ENCODE measurements at places on chromosomes 4 and X.

GRCh38 chrX:20729416-20729815, 462.7 kb upstream of the RPS6KA3 start:
- DNase-seq: no peak

- DNase-seq: no peak
These were observed 11.1 kb upstream of the HS3ST1 start for GRCh38 chr4:11439836-11440235.

- peak; percentile 88 for DNase-seq
These were observed 370.3 kb upstream of the SMIM31 start for GRCh38 chr4:164383358-164384220.

DNA sequence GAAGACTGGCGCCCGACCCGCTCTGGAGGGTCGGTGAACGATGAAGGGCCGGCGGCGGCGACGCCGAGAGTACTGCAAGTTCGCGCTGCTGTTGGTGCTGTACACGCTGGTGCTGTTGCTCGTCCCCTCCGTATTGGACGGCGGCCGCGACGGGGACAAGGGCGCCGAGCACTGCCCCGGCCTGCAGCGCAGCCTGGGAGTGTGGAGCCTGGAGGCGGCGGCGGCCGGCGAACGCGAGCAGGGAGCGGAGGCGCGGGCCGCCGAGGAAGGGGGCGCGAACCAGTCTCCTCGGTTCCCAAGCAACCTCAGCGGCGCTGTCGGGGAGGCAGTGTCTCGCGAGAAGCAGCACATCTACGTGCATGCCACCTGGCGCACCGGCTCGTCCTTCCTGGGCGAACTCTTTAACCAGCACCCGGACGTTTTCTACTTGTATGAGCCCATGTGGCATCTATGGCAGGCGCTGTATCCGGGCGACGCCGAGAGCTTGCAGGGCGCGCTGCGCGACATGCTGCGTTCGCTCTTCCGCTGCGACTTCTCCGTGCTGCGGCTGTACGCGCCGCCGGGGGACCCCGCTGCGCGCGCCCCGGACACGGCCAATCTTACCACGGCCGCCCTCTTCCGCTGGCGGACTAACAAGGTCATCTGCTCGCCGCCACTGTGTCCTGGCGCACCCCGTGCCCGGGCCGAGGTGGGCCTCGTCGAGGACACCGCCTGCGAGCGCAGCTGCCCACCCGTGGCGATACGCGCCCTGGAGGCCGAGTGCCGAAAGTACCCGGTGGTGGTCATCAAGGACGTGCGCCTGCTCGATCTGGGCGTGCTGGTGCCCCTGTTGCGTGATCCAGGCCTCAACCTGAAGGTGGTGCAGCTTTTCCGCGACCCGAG, 568 bp downstream of the CHST7 start:
- peak; percentile 55 for DNase-seq

- no peak for DNase-seq
These were observed 41.2 kb downstream of the APLN start for GRCh38 chrX:129613596-129613995.

DNA sequence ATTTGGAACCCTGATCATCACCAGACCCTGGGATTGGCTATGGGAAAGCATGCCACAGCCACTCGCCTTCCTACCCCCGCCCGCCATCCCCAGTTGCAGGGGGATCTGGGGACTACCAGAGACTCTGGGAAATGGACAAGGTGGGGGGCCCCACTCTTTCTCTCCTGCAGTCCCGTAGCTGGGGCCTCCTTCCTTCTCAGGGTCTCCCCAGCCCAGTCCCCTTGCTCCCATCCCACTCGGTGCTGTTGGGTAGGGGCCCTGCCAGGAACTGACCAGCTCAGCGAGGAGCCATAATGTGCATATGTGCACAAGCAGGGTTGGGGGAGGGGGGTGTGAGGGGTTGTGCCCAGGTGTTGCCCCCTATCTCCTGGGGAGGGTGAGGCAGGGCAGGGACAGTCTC, 3.4 kb upstream of the USP11 start:
- no peak for DNase-seq

- DNase-seq: no peak
These were observed 25.6 kb upstream of the MSMO1 start for GRCh38 chr4:165301833-165302232.

DNA sequence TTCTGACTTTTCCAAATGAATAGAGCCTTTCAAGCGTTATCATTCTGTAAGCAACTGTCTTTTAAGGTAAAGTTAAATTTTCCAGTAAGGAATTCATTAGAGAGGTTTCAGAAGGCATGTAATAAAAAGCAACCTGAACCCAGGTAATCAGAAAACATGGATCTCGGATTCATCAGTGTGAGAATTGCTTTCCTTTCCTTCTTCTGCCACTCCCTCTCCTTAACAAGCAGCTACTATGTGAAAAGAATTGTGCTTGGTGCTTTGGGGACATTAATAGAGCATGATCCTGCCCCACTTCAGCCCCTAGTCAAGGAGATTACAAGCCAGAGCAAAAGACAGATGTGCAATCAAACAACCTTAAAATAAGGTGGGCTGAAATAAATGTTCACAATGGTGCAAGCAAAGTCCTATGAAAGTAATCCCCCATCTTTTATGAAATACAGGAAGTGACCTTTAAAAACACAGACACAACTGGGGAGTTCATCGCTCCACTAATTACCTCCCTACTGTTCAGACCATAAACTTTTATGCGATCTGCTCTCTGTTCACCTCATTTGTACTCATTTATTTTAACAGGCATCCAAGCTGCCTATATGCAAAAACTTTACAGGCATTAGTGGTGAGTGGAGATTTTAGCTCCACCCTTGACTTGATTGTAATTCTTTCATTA, 122.9 kb upstream of the RASGEF1B start:
- no peak for DNase-seq

DNA sequence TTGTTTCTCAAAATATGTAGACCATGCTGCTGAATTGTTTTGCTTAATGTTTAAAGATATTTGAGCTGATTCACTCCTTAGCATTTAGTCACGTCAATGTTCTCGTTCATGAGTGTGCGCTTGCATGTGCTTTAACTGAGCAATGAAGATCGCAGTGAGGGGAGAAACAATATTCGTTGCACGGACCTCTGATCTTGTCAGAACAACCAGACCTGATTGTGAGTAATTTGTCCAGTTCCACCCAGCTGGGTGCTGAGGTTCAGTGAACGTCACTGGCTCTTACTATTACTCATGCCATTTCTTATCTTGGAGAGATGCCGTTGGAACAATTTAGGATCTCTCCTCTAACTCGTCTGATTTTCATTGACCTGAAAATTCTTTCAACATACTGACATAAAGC, 15.0 kb upstream of the PRKX start:
- no peak for DNase-seq

GRCh38 chrX:69088171-69088938, 76.9 kb downstream of the PJA1 start:
- peak; percentile 80 for DNase-seq

- no peak for DNase-seq
These were observed 174.0 kb downstream of the NPFFR2 start for GRCh38 chr4:72205831-72206230.

GRCh38 chr4:182600093-182600492, 317.1 kb downstream of the DCTD start:
- no peak for DNase-seq

DNA sequence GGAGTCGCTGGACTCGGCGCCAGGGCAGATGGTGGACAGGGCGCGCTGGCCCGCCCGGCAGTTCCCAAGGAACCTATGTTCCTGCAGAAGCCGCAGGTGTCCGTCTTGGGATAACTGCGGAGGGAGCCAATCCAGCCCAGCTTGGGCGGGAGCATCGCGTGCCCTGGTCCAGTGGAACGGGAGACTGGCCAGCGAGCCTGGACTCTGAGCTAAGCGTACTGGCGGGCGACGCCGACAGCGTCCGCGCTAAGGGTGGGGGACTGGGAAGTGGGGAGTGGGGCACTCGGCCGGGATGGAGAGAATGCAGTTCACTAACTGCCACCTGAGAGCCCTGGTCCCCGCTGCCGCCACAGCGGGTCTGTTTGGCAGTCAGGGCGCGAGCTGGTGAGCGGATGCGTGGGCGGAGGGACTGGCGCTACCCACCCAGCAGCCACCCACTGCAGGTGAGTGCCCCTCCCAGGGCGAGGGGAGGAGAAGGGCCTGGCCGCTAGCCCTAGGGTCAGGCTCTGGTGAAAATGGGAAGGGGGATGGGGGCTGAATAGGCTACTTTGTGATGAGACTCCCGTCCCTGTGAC, 1.3 kb upstream of the MAMLD1 start:
- DNase-seq: peak; percentile 28

- DNase-seq: no peak
These were observed 19.0 kb downstream of the SPRY1 start for GRCh38 chr4:123415576-123415975.

DNA sequence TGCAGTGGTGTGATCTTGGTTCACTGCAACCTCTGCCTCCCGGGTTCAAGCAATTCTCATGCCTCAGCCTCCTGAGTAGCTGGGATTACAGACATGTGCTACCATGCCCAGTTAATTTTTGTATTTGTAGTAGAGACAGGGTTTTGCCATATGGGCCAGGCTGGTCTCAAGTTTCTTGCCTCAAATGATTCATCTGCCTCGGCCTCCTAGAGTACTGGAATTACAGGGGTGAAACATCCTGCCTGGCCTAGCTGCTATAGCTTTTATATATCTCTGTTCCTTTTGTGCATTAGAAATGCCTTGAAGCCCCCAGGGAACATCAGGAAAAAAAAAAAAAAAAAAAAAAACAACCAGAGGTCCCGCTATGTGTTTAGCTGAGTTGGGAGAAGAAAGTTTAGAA, 34.8 kb downstream of the UBE2K start:
- no peak for DNase-seq

DNA sequence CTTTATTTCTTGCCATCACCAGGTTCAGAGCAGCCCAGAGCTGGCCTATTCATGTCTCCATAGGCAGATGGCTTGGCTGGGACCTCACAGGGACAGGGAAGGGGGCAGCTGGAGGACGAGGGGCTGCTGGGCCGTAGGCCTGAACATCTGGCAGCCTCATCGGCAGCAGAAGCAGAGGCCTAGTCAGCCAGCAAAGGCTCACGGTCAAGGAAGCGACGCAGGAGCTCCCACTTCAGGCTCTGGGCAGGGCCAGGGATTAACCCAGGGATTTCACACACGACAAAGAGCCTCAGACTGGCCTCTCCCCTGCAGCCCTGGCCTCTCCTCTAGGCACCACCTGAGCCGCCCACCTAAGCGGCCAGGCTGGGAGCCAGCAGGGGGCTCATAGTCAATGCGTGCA, 46.0 kb upstream of the MAN2B2 start:
- peak; percentile 36 for DNase-seq

DNA sequence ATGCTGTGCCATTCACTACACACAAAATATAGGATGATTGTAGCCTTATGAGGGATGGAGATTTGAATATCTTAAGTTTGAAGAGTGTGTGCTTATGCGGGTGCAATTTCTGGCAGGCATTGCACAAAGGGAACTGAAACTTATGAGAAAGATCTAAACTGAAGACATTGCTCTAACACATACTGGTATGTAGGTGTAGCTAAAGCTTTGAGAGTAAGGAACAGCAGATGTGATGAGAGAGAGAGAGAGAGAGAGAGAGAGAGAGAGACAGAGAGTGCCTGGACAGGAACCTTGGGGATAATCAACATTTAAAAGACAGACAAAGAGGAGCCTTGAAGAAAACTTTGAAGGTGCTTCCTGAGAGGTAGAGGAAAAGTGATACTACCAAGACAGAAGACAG, 379.7 kb downstream of the SPRY1 start:
- DNase-seq: no peak

GRCh38 chrX:99001286-99001685, 1408.8 kb downstream of the PCDH19 start:
- no peak for DNase-seq

DNA sequence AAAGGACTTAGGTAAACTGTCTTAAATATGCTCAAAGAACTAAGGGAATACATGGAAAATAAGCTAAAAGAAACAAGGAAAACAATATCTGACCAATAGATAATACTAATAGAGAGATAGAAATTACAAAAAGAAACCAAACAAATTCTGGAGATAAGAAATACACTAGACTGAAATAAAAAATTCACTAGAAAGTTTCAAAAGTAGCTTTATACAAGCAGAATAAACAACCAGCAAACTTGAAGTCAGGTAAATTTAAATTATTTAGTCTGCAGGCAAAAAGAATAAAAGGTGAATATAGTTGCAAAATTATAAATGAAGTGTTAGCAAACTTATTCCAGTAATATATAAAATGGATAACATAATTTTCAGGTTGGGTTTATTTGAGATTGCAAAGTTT, 760.9 kb upstream of the INTU start:
- no peak for DNase-seq

- DNase-seq: no peak
These were observed 12.9 kb downstream of the SH3TC1 start for GRCh38 chr4:8211737-8212581.

GRCh38 chr4:67556436-67556835, 2.1 kb upstream of the STAP1 start:
- no peak for DNase-seq

- no peak for DNase-seq
These were observed 473.6 kb downstream of the BCOR start for GRCh38 chrX:39624166-39624565.

DNA sequence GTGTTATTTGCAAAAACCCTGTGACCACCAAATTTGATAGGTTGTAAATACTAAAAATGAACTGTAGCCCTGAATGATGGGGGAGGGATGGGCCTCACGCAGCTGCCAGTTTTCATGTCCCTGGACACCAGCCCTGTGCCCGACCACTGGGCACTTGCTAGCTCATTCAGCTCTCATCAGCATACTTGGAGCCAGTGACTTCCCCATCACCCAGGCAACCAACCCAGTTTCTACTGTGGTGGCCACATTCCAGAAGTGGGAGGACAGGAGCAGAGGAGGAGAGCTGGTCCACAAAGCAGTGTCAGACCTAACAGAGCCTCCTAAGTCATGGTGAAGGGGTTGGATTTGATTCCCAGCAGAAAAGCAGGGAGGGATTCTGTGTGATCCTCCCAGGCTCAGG, 128.2 kb downstream of the CPEB2 start:
- DNase-seq: peak; percentile 23

DNA sequence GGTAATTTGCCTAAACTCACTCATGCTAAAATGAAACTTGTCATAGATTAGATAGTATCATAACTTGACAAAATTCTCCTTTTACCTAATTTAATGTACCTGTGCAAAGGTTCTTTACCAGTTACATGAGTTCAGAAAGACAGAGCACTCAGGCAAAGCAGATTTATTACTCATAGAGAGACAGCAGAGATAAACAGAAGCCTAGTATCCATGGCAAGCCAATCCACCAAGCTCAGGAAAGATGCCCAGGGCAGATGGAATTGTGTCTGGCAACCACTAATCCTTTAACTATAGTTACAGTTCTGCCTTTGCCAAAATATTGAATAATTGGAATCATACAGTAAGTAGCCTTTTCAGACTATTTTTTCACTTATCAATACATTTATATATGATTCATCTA, 826.2 kb downstream of the TECRL start:
- DNase-seq: no peak

DNA sequence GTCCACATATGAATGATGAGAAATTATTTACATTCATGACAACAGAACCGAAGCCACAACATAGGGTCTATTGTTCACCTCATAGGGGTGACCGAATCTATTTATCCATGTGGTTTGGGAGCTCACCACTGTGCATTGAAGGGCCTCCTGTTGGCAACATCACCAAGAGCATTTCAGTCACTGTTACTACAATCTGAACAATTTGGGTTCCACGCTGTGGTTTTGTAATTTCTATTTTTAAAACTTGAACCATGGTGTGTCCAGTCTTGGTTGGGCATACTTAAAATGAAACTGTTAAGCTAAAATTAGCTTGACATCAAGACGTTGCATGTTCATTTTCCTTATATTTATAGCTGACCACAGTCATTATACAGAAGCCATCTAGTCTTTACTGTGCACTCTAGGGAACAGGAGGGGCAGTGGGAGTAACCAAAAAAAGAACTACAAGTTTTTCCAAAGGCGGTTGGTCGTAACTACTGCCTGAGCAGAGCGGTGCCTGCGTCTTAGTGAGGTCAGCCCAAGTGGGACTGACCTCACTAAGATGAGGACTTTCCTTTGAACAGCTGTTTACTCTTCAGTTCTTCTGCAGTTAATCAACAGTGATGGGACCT, 192.1 kb downstream of the SPRY1 start:
- DNase-seq: peak; percentile 60
